ENCODE measurements at places on chromosomes 5 and 9.

DNA sequence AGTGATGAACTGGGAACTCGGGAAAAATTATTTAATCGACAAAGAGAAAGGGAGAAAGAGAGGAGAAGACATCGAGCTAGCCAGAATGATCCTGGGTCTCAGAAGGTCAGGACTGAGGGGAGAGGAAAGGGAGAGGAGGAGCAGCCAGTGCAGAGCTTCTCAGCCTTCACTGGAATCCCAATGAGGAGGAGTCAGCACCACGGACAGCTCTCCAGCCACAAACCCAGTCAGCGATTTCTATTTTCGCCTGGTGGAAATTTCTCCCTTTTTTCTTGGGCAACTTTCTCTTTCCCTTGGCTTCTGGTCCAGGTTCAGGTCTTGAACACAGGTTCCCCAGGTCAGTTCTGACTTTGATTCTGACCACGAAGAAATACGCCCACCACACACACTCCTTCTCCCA lies 1.6 kb upstream of the BRINP1 start:
- DNase-seq, result no peak

GRCh38 chr9:70971723-70972122 lies 149.7 kb downstream of the TRPM3 start:
- DNase-seq, result no peak

- no peak for DNase-seq
Observed at GRCh38 chr9:138074516-138074915, 196.9 kb downstream of the CACNA1B start.

GRCh38 chr9:35342221-35342958 lies 147.5 kb upstream of the RUSC2 start:
- no peak for DNase-seq

- DNase-seq, result no peak
Observed at GRCh38 chr9:130714586-130715110, 21.1 kb downstream of the EXOSC2 start.
